ENCODE measurements at places on chromosomes 11 and 22.

GRCh38 chr22:23233084-23233531 lies 52.8 kb downstream of the BCR start:
- DNase-seq: no peak

- no peak for DNase-seq
These were observed 27.4 kb upstream of the PANX2 start for GRCh38 chr22:50143096-50143495.

GRCh38 chr22:50058906-50059880 lies 1.1 kb upstream of the TTLL8 start:
- no peak for DNase-seq

DNA sequence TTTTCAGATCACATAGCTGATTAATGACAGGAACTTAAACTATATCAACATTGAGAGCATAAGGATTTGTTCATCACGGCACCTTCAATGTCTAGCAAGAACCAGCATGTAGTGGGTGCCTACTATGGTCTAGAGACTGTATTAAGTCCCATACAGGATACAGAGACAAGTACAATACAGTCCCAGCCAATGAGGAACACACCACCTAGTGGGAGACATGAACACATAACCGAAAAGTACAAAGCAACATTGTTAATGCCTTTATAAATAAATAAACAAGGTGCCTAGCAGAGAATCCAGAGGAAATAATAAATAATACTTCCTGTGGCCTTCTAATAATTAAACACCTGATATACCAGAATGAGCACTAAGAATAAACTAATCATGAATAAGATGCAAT lies 87.7 kb upstream of the OPCML start:
- no peak for DNase-seq

GRCh38 chr11:120606211-120607010 lies 94.9 kb downstream of the GRIK4 start:
- no peak for DNase-seq

- DNase-seq: no peak
These were observed 13.8 kb downstream of the TSPAN32 start for GRCh38 chr11:2315395-2316168.

DNA sequence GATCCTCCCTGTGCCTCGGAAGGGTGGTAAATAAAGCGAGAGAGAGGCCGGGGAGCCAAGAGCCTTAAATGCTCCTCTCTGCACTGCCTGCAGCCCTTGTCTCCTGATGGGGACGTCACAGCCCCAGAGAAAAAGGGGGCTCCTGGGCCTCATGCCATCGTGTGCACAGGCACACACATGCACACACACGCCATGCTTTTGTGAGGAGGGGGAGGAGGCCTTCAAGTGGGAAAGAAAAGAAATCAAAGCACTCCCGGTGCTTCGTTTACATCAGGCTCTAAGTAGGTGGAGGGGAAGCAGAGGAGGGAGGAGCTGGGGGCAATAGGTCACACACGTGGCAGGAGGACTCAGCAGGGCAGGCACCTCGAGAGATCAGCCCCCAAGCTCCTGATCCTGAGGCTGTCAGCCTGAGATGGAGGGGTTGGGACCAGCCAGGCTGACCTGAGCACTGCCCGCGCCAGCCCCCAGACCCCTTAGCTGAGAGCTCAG lies 68.2 kb upstream of the NECTIN1 start:
- no peak for DNase-seq

DNA sequence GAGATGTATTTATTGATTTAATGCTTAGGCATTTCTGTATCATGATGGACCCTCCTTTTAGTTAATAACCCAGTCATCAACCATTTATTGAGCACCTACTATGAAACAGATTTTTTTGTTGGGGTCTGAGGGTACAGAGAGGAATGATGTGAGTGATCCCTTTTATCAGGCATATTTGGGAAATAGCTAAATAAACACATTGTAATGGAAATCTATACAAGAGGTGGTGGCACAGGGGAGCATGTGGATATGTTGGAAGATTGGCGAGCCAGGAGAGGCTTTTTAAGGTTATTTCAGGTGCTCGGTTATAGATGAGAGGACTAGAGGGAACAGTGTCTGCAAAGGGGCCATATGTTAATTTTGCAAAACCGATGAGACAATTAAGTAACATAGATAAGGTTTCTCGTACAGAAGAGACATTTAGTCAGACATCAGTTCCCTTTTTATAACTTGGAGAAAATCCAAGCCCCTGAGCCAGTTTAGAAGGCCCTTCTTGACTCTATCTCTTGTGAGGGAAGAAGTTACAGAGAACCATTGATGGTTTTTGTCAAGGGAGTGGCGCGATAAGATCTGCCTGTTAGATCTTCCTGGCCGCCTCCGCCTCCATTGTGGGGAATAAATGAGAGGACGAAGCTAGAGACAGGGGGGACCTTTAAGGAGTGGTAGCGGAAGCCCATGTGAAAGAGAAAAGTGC lies 2.0 kb downstream of the ATXN10 start:
- no peak for DNase-seq

GRCh38 chr11:57588046-57588710 lies 9.3 kb upstream of the SERPING1 start:
- DNase-seq: no peak

DNA sequence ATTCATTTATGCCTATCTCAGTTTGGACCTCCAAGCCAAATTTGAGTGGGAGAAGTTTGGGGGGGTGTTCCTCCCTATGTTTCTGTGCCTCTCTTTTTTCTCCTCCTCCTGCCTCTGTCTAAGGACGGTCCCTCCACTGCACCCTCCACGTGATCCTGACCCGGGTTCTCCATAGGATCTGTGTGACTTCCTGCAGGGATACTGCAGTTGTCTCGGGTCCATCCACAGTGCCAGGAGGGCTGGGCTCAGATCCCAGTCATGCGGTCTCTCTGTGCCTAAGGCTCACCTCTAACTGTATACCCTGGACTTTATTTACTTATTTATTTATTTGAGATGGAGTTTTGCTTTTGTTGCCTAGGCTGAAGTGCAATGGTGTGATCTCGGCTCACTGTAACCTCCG lies 1354.5 kb downstream of the BRD1 start:
- DNase-seq: no peak

Data from stimulated activated CD4-positive, alpha-beta T cell treated with anti-CD3 and anti-CD28 coated beads, Interleukin-4, amount 100 ng/mL, for 4 hours (primary cell).